ENCODE measurements at places on chromosomes 1 and 21.

GRCh38 chr1:166600574-166600973 is 238.7 kb upstream of the POGK start:
- DNase-seq, result no peak

GRCh38 chr1:15620155-15620545 is 2.9 kb downstream of the DDI2 start:
- DNase-seq, result no peak

DNA sequence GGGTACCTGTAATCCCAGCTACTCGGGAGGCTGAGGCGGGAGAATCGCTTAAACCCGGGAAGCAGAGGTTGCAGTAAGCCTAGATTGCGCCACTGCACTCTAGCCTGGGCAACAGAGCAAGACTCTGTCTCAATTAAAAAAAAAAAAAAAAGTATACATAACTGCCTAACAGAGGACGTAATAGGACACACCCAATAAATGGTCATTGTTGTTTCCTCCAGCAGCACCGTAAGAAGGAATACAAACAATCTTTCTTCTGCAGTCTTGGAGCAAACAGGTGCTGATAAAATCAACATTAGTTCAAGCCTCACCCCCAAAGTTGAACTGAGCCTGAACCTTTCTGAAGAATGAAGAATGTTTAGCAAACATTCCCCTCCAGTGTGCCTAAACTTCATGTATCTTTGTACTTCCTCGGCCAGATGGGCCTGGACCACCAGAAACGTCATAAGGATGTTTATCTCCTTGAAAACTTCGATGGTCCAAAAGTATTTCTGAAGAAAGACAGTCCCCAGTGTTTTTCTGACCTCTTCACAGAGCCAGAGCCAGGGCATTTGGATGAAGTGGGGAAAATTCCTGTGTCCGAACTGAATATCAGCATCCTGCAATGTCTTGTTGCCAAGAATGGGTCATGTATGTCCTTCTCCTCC is 136.8 kb upstream of the F3 start:
- no peak for DNase-seq

DNA sequence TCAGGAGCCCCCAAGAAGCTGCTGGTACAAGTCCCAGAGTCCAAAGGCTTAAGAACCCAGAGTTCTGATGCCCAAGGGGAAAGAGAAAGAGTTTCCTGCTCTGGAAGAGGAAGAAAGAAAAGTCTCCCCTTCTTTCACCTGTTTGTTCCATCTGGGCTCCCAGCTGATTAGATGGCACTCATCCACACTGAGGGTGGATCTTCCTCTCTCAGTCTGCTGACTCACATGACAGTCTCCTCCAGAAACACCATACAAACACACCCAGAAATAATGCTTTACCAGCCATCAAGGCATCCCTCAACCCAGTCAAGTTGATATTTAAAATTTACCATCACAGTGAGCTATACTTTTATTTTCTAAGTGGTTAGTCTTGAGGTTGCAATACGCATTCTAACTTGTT is 257.9 kb downstream of the PAPPA2 start:
- no peak for DNase-seq

GRCh38 chr1:185058876-185059275 is 13.5 kb downstream of the RNF2 start:
- DNase-seq, result no peak

DNA sequence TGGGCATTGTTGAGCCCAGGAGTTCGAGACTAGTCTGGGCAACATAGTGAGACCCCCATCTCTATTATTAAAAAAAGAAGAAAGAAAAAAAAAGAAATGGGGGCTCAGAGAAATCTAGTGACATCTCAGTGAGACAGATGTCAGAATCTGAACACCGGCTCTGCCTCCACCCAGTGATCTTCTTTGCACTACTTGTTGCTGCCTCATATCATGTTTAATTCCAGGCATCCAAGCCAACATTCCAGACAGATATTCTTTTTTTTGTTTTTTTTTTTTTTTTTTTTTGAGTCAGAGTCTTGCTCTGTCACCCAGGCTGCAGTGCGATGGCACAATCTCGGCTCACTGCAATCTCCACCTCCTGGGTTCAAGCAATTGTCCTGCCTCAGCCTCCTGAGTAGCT is 5.0 kb upstream of the ARL8A start:
- no peak for DNase-seq

DNA sequence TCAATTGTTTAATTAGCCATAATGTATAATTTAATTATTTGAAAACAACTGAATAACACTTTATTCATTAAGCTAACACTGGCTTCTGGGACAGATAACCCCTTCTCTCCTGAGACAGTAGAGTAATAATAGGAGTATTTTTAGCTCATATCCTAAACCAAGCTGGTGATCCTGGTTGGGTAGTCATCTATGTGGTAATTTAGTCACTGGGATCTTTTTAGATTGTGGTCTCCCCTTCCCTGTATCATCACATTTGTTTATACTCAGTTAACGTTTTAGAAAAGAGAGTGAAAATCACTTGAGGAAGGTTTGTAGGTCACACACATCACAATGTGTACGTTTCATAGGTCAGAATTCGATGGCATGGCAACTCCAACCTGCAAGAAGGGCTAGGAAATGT is 1356.6 kb upstream of the ADGRL2 start:
- no peak for DNase-seq

GRCh38 chr21:31772674-31773555 is 41.0 kb upstream of the SCAF4 start:
- DNase-seq, result no peak

GRCh38 chr1:207851696-207852095 is 59.2 kb downstream of the CD34 start:
- no peak for DNase-seq

GRCh38 chr1:4312024-4312423 is 342.4 kb upstream of the AJAP1 start:
- no peak for DNase-seq

DNA sequence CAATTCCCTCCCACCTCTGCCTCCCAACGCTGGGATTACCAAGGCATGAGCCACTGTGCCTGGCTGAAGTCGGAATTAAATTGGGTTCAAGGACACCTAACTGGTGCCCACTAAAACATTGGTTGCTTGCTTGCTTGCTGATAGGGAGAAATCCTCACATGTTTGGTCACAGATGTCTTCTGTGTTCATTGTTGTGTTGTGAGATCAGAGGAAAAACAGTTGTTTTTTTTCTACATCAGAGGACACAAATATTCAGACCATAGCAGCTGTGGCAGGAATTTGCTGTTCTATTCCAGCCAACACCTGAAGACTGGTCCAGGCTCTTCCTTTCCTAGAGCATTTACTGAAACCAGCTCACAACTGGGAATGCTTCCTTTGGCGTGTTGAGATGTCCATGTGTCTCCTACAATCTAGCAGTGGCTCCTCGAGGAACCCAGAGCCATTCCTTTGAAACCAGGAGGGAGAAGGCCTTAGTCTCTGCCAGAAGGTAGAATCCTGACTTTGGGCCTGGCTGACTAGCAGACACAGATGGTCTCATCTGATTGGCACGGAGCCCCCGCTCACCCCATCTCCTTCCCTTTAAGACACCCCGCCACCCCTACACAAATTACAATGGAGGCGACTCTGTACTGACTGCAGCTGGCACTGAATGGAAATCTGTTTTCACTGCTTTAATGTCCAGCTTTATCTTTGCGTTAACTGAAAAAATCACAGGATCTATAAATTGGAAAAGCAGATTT is 24.3 kb upstream of the TRIM17 start:
- DNase-seq, result no peak

DNA sequence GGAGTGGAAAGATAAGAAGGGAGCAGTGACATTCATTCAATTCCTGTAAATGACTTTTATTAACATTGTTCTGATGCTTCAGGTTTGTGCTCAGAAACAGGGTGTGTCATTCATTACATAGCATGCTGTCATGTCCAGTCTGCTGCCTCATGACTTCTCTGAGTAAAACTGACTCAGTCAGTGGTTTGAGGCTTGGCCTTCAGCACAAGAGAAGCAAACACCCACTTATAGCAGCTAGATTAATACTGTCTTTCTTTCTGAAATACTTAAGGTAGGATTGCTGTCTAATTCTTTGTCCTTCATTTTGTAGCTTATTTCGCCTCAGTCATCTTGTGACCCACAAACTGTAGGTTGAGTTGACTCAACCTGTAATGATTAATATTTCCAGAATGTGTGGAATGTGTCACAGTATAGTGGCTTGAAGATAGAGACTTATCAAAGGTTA is 32.9 kb downstream of the RASAL2 start:
- DNase-seq, result no peak

DNA sequence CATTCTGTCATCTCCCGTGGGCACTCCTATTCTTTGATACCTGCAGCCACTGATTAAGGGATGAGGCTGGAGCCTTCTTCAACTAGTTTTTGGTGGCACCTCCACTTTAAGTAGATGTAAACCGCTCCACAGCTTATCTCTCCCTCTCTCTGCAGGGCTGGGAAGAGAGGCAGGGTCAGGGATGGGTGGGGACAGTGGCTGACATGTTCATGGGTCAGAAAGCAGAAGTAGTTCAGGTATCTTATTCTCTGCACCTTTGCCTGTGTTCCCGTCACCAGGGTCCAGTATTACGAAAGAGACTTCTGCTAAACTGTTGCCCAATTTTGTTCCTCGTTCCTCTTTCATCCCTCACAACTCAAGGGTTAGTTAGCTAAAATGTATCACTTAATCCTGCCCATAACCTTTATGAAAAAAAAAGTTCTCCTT is 51.7 kb upstream of the EDEM3 start:
- no peak for DNase-seq

GRCh38 chr1:159914252-159915018 is 10.9 kb downstream of the TAGLN2 start:
- DNase-seq, result no peak

- no peak for DNase-seq
Observed at GRCh38 chr1:11466416-11466815, 12.5 kb upstream of the DISP3 start.
